ENCODE measurements at places on chromosomes 13 and 19.

DNA sequence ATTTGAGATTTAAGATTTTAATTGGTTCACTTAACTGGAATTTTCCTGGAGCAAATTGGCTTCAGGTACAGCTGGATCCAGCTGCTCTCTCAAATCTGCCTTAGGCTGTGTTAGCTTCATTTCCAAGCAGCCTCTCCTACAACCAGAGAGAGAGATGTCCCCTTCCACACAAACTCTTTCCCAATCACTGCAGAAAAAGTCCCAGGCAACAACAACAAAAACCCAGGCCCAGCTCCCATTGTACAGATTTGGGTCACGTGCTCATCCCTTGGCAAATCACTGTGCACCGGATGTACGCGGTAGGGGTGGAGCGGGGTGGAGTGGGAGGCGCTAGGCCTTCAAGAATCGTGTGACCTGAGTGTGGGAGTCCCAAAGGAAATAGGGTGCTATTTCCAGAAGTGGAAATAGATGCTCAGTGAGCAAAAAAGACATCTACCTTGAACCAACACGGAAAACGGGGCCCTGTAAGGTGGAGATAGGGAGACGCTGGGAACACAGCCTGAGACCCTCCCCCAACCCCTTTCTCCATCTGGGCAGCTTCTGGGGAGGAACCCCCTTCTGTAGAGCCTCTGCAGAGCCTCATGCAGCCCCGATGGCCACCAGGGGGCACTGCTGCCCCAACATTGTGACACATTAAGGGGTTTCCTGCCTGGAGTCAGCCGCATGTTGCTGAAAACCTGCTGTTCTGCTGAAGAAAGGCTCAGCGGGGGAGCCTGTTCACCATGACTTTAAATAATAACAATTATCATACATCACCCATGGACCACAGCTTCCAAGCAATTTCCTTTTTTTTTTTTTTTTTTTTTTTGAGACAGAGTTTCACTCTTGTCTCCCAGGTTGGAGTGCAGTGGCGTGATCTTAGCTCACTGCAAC, 25.4 kb downstream of the HPN start:
- peak; percentile 65 for DNase-seq

- no peak for DNase-seq
Observed at GRCh38 chr13:106445996-106446395, 89.5 kb downstream of the EFNB2 start.

GRCh38 chr13:37348916-37349643, 243.6 kb upstream of the CSNK1A1L start:
- peak; percentile 37 for DNase-seq

DNA sequence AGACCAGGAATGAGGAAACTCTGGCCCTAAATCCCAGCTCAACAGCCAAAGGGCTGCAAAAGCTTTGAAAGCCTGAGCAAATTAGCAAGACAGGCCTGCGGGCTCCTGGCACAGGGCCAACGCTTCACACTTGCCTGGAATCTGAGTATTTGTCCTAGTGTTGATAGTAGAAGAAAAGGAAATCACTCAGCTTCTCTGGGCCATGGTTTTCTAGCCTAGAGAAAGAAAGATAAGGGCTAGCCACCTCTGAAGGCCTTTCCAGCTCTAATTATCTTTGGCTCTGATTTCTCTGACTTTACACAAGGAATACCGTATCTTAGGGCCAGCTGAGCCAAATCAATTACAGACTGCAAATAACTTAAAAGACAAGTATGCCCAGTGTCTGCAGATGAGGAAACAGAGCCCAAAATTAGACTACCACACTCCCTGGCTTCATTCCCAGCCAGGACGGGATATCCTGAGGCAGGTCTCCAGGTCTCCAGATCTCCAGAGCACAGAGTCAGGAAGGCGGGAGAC, 69.6 kb downstream of the STK24 start:
- DNase-seq: no peak

- DNase-seq: no peak
Observed at GRCh38 chr13:23081901-23082300, 98.9 kb upstream of the SGCG start.

DNA sequence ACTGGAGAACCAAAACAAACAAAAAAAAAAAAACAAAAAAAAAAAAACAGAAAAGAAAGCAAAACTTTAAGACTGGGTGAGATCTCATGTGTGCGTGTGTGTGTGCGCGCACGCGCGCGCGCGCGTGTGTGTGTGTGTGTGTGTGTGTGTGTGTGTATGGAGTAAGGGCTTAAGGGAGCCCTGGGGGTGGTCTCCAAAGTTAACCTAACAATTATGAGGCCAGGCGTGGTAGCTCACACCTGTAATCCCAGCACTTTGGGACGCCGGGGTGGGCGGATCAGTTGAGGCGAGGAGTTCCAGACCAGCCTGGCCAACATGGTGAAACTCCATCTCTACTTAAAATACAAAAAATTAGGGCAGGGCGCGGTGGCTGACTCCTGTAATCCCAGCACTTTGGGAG, 46.7 kb downstream of the CYP4F22 start:
- no peak for DNase-seq

DNA sequence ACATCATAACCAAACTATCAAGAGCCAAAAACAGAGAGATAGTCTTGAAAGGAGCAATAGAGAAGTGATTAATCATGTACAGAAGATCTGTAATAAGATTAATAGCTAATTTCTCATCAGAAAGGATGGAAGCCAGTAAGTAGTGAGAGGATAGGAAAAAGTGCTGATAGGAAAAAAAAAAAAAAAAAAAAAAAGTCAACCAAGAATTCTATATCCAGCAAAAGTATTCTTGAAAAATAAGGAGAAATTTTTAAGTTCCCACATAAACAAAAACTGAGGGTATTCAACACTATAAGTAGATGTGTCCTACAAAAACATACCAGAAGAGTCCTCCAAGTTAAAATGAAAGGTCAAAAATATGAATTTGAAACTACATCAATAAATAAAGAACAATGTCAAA, 218.7 kb upstream of the GPC6 start:
- no peak for DNase-seq

DNA sequence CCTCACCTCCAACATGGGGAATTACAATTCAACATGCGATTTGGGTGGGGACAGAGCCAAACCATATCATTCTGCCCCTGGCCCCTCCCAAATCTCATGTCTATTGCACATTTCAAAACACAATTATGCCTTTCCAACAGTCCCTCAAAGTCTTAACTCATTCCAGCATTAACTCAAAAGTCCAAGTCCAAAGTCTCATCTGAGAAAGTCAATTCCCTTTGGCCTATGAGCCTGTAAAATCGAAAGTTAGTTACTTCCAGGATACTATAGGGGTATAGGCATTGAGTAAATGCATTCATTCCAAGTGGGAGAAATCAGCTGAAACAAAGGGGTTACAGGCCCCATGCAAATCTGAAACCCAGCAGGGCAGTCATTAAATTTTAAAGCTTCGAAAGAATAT, 558.2 kb downstream of the IRS2 start:
- no peak for DNase-seq

DNA sequence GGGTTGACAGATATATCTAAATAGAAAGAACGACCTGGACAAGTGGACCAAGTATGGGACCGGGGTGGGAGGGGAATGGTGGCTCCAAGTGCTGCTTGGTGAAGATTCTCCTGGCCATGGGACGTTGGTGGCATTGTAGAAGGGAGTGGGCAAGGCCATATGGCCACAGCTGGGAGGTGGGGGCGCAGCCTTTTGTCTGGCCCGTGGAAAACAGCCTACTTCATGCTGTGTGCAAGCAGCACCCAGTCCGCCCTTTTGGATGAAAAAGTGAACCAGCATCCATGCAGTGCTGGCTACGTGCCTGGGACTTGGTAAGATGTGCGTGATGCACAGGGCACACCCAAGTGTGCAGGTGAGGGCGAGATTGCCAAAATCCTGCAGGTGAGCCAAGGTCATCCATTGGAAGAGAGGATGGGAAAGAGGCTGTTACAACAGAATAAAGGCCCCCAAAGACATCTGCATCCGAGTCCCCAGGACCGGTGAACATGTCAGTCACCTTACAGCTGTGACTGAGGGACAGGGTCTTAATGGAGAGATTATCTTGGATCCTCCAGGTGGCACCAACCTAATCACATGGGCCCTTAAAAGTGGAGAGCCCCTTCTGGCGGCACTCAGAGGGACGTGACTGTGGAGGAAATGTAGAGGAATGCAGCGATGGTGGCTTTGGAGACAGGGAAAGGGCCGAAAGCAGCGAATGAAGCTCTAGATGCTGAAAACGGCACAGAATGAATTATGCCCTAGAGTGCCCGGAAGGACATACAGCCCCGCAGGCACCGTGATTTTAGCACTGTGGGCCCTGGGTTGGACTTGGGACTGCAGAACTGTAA, 40.8 kb downstream of the TEX29 start:
- DNase-seq: no peak

- peak; percentile 63 for DNase-seq
Observed at GRCh38 chr19:15555759-15556633, 47.7 kb downstream of the CYP4F22 start.

GRCh38 chr13:75800545-75800944, 164.4 kb downstream of the LMO7 start:
- DNase-seq: no peak

DNA sequence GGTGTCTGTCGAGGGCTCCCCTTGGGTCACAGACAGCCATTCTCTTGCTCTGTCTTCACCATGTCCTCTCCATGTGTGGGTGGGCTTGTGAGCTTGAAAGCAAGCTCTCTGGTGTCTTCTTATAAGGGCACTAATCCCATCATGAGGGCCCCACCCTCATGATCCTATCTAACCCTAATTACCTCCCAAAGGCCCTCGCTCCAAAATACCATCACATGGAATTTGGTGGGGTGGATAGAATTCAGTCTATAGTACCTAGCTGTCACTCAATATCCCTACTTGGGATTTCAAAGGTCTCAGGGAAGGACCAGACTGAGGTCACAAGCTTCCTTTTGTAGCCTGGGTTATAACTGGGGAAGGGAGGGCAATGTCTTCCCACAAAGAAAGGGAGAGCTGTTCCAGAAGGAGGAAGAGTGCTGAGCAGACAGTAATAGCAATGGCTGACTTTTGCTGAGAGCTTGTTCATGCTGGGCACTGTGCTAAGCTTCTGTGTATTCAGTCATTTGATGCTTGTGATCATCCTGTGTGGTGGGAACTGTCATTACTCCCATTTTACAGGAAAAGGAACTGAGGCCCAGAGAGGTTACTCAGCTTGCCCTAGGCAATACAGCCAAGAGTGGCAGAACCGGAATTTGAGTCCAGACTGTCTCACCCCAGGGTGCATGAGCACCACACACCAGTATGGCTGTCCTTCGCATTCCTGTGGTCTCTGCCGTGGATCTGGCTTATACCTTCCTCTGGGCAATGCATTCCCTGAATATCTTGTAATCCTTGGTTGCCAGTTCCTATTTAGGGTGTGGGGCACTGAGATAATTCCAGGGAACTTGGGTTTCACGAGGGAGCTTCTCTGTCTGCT, 8.2 kb downstream of the FXYD5 start:
- no peak for DNase-seq

DNA sequence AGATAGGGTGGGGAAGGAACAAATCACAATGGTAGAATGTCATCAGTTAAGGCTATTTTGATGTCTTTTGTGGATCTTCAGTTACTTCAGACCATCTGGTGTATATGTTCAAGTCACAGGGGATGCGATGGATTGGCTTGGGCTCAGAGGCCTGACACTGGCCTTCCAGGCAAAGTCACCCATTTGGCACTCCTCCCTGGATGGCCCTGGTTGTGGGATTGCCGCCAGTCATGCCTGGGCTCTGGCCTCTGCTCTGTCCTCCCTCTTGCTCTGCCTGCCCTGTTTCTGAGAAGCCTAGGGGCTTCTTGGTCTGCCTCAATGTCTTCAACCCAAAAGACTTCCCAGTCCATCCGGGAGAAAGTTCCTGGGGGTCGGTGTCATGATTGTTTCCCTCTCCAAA, 50.2 kb downstream of the ZNF146 start:
- DNase-seq: no peak

GRCh38 chr19:44608391-44608821, 5.0 kb upstream of the IGSF23 start:
- no peak for DNase-seq

DNA sequence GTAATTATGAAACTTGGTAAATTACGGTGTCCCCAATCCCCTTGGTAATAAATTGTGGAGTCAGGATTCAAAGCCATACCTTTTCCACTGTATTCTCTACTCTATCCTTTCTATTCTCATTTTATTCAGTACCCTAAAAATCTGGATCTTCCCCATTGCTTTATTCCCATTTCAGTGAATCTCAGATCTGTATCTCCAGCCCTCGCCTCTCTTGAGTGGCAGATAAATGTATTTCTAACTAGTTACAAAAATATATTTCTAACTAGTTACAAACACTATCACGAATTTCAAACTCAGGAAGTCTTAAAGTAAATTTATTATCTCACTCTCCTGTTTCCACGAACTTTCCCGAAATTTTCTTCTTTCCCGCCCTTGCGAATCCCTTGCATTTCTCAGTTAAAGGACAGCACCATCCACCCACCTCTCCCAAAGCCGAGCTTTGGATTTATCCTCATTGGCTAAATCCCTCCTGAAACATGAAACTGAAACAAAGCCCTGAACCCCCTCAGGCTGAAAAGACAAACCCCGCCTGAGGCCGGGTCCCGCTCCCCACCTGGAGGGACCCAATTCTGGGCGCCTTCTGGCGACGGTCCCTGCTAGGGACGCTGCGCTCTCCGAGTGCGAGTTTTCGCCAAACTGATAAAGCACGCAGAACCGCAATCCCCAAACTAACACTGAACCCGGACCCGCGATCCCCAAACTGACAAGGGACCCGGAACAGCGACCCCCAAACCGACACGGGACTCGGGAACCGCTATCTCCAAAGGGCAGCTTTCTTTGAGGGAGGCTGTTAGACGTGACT, 164.3 kb upstream of the PABPC3 start:
- no peak for DNase-seq

DNA sequence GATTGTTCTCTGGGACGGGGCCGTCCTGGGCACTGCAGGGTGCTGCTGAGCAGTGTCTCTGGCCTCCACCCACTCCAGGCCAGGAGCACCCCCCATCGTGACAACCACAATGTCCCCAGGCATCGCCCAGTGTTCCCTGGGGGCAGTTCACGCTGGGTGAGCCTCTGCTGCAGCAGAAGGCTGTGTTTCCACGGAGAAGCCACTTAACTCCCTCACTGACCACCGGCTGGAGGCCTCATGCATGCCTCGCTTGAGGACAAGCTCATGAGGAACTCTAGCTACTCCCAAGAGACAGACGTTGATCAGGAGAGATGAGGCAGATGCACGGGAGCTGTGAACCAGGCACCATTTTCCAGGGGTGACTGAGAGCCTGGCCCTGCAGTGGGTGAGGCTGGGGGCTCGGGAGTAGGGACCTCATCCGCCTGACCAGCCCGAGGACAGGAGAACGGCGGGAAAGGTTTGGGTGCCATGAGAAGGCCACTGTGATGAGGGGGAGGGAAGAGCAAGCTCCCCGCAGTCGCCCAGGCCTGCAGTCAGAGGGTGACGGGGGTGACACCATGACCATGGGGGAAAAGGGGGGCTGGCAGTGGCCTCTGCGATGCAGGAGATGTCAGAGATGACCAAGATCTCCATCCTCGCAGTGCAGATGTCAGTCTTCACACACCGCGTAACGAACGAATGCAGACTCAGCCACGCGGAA, 5.1 kb downstream of the SLC39A3 start:
- DNase-seq: no peak

DNA sequence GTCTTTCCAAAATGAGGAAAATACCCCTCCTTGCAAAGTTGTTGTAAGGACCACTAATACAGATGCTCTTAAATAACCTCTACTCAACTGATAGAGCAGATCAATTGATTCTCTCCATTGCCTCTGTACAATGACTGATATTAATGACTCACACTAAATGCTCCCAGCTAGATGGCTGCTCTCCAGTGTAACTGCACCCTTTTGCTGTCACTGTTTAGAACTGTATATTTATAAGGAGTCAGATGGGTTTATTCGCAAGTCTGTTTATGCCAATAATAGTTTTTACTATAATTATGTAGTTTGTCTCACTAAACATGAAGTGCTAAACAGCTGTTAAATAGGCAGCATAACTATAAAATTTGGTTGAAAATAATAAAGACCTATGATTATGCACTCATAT, 21.0 kb upstream of the N4BP2L1 start:
- no peak for DNase-seq

Measured in smooth muscle cell of the brain vasculature (primary cell).